ENCODE measurements at places on chromosomes 5 and 9. TPM values are rescaled to one million over a fixed set of nuclear protein-coding genes. Genes with fewer than 3 reads are reported as not detected.

DNA sequence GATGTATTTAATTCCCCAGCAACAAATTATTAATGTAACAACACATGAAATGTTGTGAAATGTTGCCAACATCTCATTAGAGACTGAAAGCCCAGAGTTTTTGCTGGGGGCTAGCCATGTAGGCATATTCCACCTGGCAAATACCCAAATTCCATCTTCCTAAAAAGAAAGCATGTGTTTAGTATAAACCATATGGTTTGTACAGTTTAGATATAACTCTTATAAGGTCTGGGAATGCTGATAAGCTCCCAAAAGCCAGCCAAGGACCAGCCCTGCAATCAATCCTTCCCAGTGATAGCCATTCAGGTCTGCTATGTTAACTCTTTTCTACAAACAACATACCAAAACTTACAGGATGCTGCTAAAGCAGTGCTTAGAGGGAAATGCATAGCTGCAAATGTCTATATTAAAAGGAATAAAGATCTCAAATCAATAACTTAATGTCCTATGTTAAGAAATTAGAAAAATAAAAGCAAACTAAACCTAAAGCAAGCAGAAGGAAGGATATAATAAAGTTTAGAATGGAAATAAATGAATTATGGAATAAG is 158.9 kb downstream of the AUH start:
- no peak overlapping the region for H3K27ac ChIP-seq
- H3K36me3 ChIP-seq, result peaks cover 1% of the 10 kb centered on the region
- peaks cover 36% of the 10 kb centered on the region for H3K4me1 ChIP-seq
- no peaks in the 10 kb centered on the region for H3K27me3 ChIP-seq
- no peak overlapping the region for H3K4me3 ChIP-seq

- H3K27me3 ChIP-seq, result no peaks in the 10 kb centered on the region
- DNase-seq, result no peak
- H3K4me3 ChIP-seq, result no peak overlapping the region
Measured at GRCh38 chr9:81513059-81513458, 176.3 kb downstream of the TLE1 start.

- DNase-seq, result no peak
- H3K4me1 ChIP-seq, result peaks cover 10% of the 10 kb centered on the region
- H3K36me3 ChIP-seq, result peaks cover 39% of the 10 kb centered on the region
- no peaks in the 10 kb centered on the region for H3K27me3 ChIP-seq
Measured at GRCh38 chr5:140481758-140482157, 65.7 kb upstream of the EIF4EBP3 start.

DNA sequence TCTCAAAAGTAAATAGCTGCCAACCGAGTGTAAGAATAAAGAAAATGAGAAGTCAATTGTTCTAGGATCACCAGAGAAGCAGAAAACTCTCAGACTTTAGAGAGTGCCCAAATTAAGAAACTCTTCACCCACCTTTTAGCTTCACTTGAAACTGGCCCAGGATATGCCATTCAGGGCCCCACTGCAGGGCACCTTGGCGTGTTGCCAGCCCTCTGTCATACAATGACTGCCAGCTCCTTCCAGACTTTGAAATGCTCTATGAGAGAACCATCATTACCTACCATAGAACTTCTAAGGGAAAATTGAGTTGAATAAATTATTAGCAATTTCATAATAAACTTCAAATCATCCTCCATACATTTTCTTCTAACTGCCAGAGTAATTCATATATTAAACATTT is 240.5 kb downstream of the CETN3 start:
- no peaks in the 10 kb centered on the region for H3K36me3 ChIP-seq
- H3K4me3 ChIP-seq, result no peak overlapping the region
- H3K27me3 ChIP-seq, result no peaks in the 10 kb centered on the region
- DNase-seq, result peak; percentile 16
- H3K27ac ChIP-seq, result no peak overlapping the region

- no peak overlapping the region for H3K4me3 ChIP-seq
- no peaks in the 10 kb centered on the region for H3K27me3 ChIP-seq
- DNase-seq, result no peak
- H3K36me3 ChIP-seq, result no peaks in the 10 kb centered on the region
- no peak overlapping the region for H3K27ac ChIP-seq
- H3K4me1 ChIP-seq, result peaks cover 40% of the 10 kb centered on the region
Measured at GRCh38 chr5:123207852-123208251, 118.8 kb downstream of the PRDM6 start.

- no peaks in the 10 kb centered on the region for H3K27me3 ChIP-seq
- no peak overlapping the region for H3K4me3 ChIP-seq
Measured at GRCh38 chr5:71695071-71695470, 24.0 kb upstream of the CARTPT start.

GRCh38 chr9:123377211-123377971 is 21.4 kb downstream of the CRB2 start:
- H3K27me3 ChIP-seq, result peaks cover 24% of the 10 kb centered on the region
- H3K4me1 ChIP-seq, result no peaks in the 10 kb centered on the region
- H3K27ac ChIP-seq, result no peak overlapping the region
- peaks cover 5% of the 10 kb centered on the region for H3K36me3 ChIP-seq

- peak overlapping the region; percentile 65 for H3K4me3 ChIP-seq
- no peaks in the 10 kb centered on the region for H3K27me3 ChIP-seq
- H3K4me1 ChIP-seq, result no peaks in the 10 kb centered on the region
- H3K27ac ChIP-seq, result no peak overlapping the region
- H3K36me3 ChIP-seq, result peaks cover 5% of the 10 kb centered on the region
Measured at GRCh38 chr5:57137401-57137800, 36.5 kb upstream of the GPBP1 start.

GRCh38 chr9:114957558-114957957 is 27.2 kb upstream of the TNFSF8 start:
- no peaks in the 10 kb centered on the region for H3K4me1 ChIP-seq
- DNase-seq, result no peak
- no peaks in the 10 kb centered on the region for H3K36me3 ChIP-seq
- H3K27me3 ChIP-seq, result peaks cover 80% of the 10 kb centered on the region
- no peak overlapping the region for H3K4me3 ChIP-seq

- H3K4me1 ChIP-seq, result no peaks in the 10 kb centered on the region
- DNase-seq, result no peak
- peak overlapping the region; percentile 84 for H3K27ac ChIP-seq
Measured at GRCh38 chr5:110727025-110727314, 499 bp upstream of the TMEM232 start.

GRCh38 chr5:34530637-34531036 is 125.5 kb upstream of the RAI14 start:
- DNase-seq, result no peak
- H3K27me3 ChIP-seq, result no peaks in the 10 kb centered on the region
- H3K4me3 ChIP-seq, result no peak overlapping the region

DNA sequence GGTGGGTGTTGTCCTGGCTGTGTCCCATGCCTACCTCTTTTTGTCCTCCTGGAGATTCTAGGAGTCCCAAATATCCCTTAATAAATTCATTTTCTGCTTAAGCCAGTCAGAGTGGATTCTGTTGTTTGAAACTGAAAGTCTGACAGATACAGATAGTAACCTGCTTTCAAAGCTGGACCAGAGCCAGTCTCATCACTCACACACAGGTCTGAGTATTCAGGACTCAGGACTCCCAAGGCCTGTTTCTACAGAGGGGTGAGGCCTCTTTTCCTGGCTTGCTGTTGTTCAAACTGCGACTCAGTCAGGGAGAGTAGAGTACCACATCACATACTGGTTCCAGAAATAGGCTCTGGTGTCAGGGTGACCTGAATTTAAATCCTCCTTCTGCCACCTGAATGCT is 190.1 kb downstream of the PAX5 start:
- H3K4me3 ChIP-seq, result no peak overlapping the region
- peaks cover 7% of the 10 kb centered on the region for H3K27me3 ChIP-seq
- no peak overlapping the region for H3K27ac ChIP-seq
- no peak for DNase-seq
- no peaks in the 10 kb centered on the region for H3K36me3 ChIP-seq

GRCh38 chr5:19917588-19918122 is 70.3 kb downstream of the CDH18 start:
- no peaks in the 10 kb centered on the region for H3K4me1 ChIP-seq
- H3K27me3 ChIP-seq, result no peaks in the 10 kb centered on the region
- H3K4me3 ChIP-seq, result no peak overlapping the region
- no peak overlapping the region for H3K27ac ChIP-seq
- DNase-seq, result no peak

GRCh38 chr5:115992848-115993350 is 30.6 kb downstream of the LVRN start:
- no peaks in the 10 kb centered on the region for H3K27me3 ChIP-seq
- no peaks in the 10 kb centered on the region for H3K36me3 ChIP-seq
- H3K27ac ChIP-seq, result no peak overlapping the region
- no peak overlapping the region for H3K4me3 ChIP-seq
- DNase-seq, result no peak
- H3K4me1 ChIP-seq, result no peaks in the 10 kb centered on the region

GRCh38 chr5:120644516-120644915 is 180.4 kb downstream of the PRR16 start:
- H3K27me3 ChIP-seq, result no peaks in the 10 kb centered on the region
- no peaks in the 10 kb centered on the region for H3K36me3 ChIP-seq
- H3K4me1 ChIP-seq, result peaks cover 19% of the 10 kb centered on the region

DNA sequence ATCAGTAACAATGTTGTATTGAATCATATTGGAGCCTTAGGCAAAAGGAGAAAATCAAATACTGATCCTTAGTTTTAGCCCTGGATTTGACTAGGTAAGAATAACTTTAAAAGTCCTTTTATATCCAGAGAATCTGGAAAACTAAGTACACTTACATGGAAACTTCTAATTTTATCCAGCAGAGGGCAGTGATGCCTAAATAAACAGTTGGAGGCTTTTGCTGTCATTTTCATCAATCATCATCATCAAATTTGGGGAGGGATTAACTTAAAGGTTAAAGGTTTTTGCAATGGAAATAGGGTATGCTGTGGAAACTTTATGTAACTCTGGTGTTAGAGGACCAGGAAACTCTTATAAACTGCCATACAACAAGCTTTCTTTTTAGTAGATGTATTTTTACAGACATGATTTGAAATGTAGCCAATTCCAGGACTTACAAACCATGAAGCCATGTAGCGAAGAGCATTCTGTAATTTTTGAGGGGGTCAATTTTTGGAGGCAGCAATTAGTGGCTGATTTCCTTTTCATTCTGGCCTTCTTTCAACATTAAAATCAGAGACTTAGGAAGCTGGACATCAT is 112.7 kb downstream of the OSTF1 start:
- H3K4me3 ChIP-seq, result no peak overlapping the region
- DNase-seq, result peak; percentile 6
- H3K27me3 ChIP-seq, result peaks cover 8% of the 10 kb centered on the region
- H3K4me1 ChIP-seq, result no peaks in the 10 kb centered on the region
- H3K27ac ChIP-seq, result no peak overlapping the region
- H3K36me3 ChIP-seq, result no peaks in the 10 kb centered on the region

DNA sequence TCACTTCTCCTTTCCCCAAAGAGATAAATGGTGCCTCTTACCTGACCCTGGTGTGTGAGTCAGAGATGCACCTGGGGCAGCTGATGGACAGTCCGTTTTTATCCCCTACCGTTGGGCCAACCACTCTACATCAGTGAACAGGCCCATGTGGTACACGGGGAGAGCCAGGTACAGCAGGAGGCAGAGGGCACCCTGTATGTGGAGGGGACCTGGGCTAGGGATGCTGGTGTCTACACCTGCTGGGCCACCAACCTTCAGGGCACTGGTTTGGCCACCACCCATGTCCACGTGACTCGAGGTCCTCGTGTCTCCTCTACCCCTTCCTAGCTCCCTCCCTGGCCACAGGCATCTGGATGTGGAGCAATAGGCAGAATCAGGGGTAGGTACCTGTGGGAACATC is 22.7 kb upstream of the ANXA6 start:
- peaks cover 41% of the 10 kb centered on the region for H3K27me3 ChIP-seq
- DNase-seq, result no peak
- no peaks in the 10 kb centered on the region for H3K4me1 ChIP-seq
- H3K27ac ChIP-seq, result no peak overlapping the region

GRCh38 chr5:169022718-169023117 is 278.2 kb downstream of the SLIT3 start:
- DNase-seq, result no peak
- H3K36me3 ChIP-seq, result no peaks in the 10 kb centered on the region
- no peaks in the 10 kb centered on the region for H3K4me1 ChIP-seq

DNA sequence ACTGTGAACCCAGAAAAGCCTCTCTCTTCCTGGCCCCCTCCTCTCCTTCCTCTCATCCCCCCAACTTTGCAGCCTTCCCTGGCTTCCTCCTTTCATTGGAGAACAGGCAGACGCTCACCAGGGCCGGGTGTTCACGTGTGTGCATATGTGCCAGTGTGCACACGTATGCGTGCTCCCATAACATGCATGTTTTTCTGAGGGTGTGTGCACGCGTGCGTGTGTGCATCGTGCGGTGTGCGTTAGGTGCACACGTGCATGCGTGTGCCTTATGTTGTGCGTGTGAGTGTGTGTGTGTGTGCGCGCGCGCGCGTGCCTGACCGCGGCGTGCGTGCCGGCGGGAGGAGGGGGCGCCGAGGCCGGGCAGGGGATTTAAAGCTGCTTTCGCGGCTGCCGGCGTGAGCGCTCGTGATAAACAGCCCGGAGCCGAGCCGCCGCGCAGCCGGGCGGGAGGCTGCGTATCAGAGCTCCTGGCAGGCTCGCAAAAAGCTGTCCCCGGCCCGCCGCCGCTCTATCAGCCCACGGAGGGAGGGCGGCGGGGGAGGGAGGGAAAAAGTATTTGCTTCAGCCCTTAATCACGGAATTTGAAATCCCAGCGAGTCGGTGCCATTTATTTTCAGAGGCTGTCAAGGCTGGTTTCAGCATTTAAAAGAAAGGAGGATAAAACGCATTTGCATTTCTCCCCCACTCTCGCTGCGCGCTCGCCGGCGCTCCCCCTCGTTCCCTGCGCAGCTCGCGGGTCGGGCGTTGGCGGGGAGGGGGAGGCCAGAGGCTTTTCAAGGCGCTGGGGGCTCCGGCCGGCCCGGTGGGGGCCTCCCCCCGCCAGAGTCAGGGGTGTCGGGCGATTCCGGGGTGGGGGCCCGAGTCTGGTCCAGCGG is 183.9 kb downstream of the C9orf50 start:
- peak; percentile 24 for DNase-seq
- H3K4me3 ChIP-seq, result peak overlapping the region; percentile 61
- H3K36me3 ChIP-seq, result peaks cover 6% of the 10 kb centered on the region
- no peaks in the 10 kb centered on the region for H3K27me3 ChIP-seq
- no peaks in the 10 kb centered on the region for H3K4me1 ChIP-seq
- no peak overlapping the region for H3K27ac ChIP-seq

GRCh38 chr5:10792336-10792735 is 31.3 kb upstream of the DAP start:
- no peak for DNase-seq
- H3K27ac ChIP-seq, result no peak overlapping the region
- H3K36me3 ChIP-seq, result no peaks in the 10 kb centered on the region
- no peaks in the 10 kb centered on the region for H3K4me1 ChIP-seq

DNA sequence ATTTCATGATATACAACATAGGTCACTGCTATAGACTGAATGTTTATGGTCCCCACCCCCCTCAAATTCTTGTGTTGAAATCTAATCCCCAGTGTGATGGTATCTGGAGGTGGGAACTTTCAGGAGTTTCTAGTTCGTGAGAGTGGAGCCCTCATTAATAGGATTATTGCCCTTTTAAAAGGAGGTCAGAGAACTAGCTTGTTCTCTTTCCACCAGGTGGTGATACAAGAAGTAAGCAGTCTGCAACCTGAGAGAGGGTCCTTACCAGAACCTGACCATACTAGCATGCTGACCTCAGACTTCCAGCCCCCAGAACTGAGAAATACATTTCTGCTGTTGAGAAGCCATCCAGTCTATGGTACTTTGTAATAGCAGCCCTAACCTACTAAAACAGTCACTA is 33.3 kb downstream of the TMEM161B start:
- no peak overlapping the region for H3K4me3 ChIP-seq
- no peaks in the 10 kb centered on the region for H3K4me1 ChIP-seq
- no peaks in the 10 kb centered on the region for H3K36me3 ChIP-seq

GRCh38 chr5:95620030-95620869 is at the start of gene GPR150:
Gene GPR150, plus strand, starts transcription at chr5:95620087. Its CDS starts 189 bp downstream, at chr5:95620276.
- H3K27me3 ChIP-seq, result peaks cover 35% of the 10 kb centered on the region
- H3K4me1 ChIP-seq, result peaks cover 9% of the 10 kb centered on the region
- H3K4me3 ChIP-seq, result peak within 1 kb of the TSS; percentile 73

CCL27 gene
- total RNA-seq, result not detected

SPARC gene
- not detected for total RNA-seq

ARL10 gene
- total RNA-seq, result 3.8 TPM

IFNK gene
- not detected for total RNA-seq

FAM81B gene
- not detected for total RNA-seq

GPRIN1 gene
- 11.5 TPM for total RNA-seq

DDX4 gene
- not detected for total RNA-seq
